Activated T-cell treated with anti-CD3 and anti-CD28 coated beads, Interleukin-2, amount 50 U/mL, for 4 hours (primary cell): ENCODE measurements at places on chromosomes 13 and 19.

DNA sequence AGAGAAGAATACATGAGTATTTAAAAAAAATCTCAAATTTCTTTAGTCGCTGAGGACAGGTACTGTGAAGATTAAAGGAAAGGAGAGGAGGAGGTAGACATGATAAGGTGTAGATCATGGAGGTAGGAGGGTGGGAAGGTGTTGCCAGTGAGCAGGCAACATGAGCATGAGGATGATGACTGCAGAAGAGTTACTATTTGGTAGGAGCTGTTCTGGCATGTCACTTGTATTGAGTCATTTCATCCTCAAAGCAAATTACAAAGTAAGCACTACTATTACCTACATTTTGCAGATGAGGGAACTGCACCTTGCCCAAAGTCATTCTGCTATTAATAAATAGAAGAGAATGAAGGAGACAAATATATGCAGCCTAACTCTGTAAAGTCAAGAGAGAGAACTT is 435.8 kb upstream of the KLF12 start:
- DNase-seq, result no peak

DNA sequence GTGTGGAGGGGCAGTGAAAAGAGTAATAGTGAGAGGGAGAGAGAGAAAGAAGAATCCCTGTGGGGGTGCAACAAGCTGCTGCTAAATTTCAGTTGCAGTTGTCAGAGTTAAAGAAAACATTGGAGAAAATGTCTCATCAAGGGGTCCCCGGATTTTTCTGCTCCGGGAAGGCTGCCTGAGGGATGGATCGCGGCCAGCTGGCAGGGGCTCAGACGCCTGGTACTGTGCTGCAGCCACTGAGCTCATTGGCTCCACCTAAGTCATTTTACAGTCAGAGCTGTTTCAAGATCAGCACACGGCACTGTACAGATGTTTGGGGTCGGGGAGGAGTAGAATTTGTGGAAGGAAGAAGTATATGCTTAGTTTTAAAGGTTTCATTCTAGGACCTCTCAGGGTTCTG is 106.2 kb downstream of the SHISA2 start:
- DNase-seq, result no peak

DNA sequence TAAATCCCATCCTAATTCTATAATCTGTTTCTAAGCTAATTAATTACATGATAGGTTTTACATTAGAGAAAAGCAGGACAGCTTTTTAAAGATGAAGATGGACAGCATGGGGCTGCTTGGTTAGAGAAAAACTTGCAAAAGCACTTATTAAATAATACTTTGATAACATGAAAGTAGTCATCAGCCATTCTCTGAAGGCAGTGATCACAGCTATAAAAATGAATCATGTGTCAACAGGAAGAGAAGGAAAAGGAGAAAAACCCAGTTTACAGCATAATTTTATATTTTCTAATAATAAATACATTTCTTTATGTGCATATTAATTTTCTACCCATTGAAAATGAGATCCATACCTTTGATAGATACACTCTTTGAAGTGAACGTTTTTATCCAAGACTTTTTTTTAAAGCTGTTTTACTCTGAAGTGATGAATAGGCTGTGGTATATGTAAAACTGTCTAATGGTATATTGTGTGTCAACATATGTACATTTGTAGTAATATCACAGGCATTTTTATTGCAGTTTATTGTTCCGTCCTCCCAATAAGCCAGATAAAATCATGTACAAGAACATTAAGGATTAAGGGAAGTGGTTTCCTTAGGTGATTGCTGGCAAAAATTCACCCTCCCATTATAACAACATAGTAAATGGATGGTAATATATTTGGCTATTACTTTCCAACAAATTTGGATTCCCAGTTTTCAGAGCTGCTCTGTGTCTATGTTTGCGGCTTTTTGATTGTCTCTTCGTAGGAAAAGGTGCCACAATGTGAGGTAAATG is 1.3 kb upstream of the KLF5 start:
- DNase-seq, result no peak

- DNase-seq, result no peak
Observed at GRCh38 chr13:47665043-47665442, 336.0 kb downstream of the SUCLA2 start.

- DNase-seq, result no peak
Observed at GRCh38 chr19:48772503-48772953, 17.2 kb downstream of the FGF21 start.

GRCh38 chr13:84607261-84608013 is 725.2 kb upstream of the SLITRK1 start:
- DNase-seq, result no peak

- DNase-seq, result no peak
Observed at GRCh38 chr19:58409010-58409790, 751 bp downstream of the ZNF584 start.

- no peak for DNase-seq
Observed at GRCh38 chr19:782185-782877, 14.9 kb upstream of the PTBP1 start.

DNA sequence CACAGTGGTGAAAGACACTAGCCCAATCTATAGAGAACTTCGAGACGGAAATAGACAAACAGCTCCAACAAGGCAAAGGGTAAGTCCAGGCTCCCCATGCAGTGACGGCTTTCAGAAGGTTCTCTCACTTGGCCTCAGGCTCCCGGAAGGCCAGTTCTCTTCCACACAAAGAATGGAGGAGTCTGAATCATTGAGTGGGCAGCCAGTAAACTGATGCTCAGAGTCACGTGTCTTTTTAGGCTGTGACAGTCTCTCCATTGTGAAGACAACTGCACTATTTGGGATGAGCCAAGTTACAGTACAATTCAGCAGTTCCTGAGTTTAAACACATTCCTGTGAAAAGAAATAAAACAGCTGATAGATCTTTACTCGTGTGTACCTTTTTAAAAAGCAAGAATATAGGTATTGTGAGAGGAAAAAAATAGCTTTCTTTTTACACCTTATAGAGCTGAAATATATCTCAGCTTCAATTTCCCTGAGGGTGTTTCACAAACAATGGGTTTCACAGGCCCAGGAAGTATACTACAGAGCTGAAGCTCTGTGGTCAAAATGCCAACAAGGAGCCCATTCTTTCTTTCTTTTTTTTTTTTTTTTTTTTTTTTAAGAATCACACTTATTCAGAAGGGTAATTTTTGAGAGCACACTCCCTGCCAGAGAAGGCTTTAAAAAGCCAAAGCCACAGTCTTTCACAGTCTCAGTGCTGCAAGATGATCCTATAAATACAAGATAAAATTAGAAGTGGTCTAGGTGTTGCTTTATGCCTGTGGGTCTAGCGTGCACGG is 135.1 kb downstream of the FREM2 start:
- no peak for DNase-seq

GRCh38 chr13:43136920-43137575 is 113.7 kb downstream of the DNAJC15 start:
- no peak for DNase-seq
